Mesothelial cell of epicardium (in vitro differentiated cells): ENCODE measurements at places on chromosomes 16 and 17. TPM values are rescaled to one million over a fixed set of nuclear protein-coding genes. Genes with fewer than 3 reads are reported as not detected.
A peak's percentile ranks its signal among the peaks of the same experiment; 100 is the strongest.

DNA sequence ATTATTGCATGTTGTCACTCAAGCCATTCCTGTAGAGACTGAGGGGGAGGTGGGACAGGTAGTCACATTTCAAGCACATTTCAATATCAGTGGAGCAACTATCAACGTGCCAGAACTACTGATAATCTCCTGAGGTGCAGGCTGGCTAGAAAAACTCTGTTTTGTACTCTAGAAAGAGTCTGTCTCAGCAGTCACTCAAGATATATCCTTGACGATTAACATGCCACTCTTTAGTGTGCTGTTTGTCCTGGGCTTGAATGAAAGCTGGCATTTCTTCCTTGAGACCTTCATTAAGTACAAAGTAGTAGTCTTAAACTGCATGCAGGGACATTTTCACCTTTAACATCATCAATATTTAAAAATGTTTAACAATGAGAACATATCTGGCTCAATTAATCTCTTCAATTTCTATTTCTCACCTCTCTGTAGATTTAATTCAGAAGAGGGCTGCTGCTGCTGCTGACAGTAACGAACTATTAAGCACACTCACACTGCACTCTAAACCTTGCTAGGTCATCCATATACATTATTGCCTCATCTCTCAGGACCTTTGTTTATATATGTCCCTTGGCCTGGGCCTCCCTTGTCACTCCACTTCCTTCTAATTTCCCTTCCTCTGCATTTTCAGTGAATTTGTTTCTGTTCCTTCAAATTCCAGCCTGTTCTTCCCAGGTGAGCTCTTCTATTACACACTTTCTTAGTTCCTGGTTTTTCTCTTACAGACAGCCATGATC is 412.0 kb downstream of the HAPSTR1 start:
- no peak for DNase-seq

The NAGS gene
- total RNA-seq = 0.42 to 0.88 TPM (median 0.82 TPM) in 3 replicates

The RCVRN gene
- total RNA-seq = 1.2 to 1.8 TPM (median 1.3 TPM) in 3 replicates

- no peak for DNase-seq
Observed at GRCh38 chr17:5630434-5630833, 46.1 kb upstream of the NLRP1 start.

The AIPL1 gene
- not detected in 3 replicates for total RNA-seq

- no peak for DNase-seq
Observed at GRCh38 chr17:77526259-77526711, 385.5 kb downstream of the SEC14L1 start.

GRCh38 chr16:2757344-2757743 is 4.9 kb downstream of the SRRM2 start:
- no peak for DNase-seq

- no peak for DNase-seq
Observed at GRCh38 chr17:51957786-51958185, 200.7 kb downstream of the CA10 start.

The LMF1 gene
- total RNA-seq = 33.1 to 38.1 TPM (median 37.4 TPM) in 3 replicates

The NF1 gene
- 91.9 to 104 TPM (median 94.5 TPM) in 3 replicates for total RNA-seq

GRCh38 chr16:66604376-66605176 is at the start of gene CMTM3:
CMTM3 (plus strand) TSS chr16:66604704; CDS start chr16:66604806, 102 bp downstream.
- peak; percentile 88 for DNase-seq

The HES7 gene
- 0.45 to 0.75 TPM (median 0.66 TPM) in 3 replicates for total RNA-seq

DNA sequence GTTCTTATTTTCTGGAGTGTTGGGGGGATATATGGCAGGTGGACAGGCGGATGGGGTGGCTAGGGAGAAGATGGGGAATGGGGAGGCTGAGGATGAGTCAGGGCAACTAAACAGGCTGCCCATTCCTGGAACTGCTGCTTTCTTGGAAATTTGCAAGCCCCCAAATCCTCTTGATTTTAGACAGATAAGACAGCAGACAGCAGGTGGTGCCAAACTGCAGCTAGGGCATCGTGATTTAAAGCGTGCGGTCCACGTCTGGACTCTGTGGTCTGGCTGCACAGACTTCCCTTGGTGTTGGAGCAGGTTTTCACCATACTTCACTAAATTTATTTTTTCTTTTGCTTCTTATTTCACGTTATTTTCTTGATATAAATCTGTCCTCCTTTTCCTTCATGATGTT is 10.9 kb upstream of the KRT24 start:
- no peak for DNase-seq

- DNase-seq = no peak
Observed at GRCh38 chr16:28534542-28535373, 4.0 kb downstream of the NUPR1 start.

- no peak for DNase-seq
Observed at GRCh38 chr17:64001091-64001579, 3.0 kb downstream of the PRR29 start.

The DLX3 gene
- total RNA-seq = 5.2 to 7.7 TPM (median 6.6 TPM) in 3 replicates

- no peak for DNase-seq
Observed at GRCh38 chr16:20520103-20520502, 56.1 kb downstream of the ACSM2B start.

GRCh38 chr17:73267648-73268537 is 6.2 kb upstream of the CPSF4L start:
- DNase-seq = no peak

DNA sequence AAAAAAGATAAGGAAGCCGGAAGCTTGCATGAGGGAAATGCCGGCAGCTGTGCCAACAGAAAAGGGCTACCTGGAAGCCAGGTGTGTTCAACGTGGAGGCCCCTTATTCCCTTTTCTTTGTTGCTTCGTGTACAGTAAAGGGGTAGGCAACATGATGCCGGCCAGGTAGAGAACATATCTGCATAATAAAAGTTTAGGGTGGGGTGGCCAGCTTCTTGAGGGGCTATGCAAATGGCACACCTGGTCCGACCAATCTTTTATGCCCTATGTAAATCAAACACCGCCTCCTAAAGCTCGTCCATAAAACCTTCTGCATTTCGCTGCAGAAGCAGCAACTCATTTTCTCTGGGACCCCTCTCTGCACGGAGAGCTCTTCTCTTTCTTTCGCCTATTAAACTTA is 911.6 kb downstream of the KCNJ2 start:
- DNase-seq = no peak

DNA sequence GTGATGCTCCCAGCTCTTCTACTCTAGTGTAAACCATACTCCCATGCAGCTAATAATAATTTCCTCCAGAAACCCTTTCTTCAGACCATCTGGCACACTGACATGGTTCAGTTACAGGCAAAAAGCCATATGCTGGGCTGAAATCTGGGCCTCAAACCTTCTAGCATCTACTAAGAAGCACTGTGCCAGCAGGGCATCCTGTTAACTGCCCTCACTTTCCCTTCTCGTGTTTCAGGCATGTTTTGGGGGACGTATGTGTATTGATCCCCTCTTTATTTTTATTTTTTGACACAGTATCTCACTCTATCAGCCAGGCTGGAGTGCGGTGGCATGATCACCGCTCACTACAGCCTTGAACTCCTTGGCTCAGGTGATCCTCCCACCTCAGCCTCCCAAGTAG is 33.3 kb downstream of the STAT5A start:
- no peak for DNase-seq

GRCh38 chr17:60091109-60091508 is 12.4 kb upstream of the HEATR6 start:
- DNase-seq = no peak

The METRN gene
- total RNA-seq = 12.8 to 15.3 TPM (median 15.1 TPM) in 3 replicates

The MYH11 gene
- total RNA-seq = 0.58 to 0.89 TPM (median 0.66 TPM) in 3 replicates

- no peak for DNase-seq
Observed at GRCh38 chr17:57040571-57040970, 44.5 kb upstream of the AKAP1 start.

DNA sequence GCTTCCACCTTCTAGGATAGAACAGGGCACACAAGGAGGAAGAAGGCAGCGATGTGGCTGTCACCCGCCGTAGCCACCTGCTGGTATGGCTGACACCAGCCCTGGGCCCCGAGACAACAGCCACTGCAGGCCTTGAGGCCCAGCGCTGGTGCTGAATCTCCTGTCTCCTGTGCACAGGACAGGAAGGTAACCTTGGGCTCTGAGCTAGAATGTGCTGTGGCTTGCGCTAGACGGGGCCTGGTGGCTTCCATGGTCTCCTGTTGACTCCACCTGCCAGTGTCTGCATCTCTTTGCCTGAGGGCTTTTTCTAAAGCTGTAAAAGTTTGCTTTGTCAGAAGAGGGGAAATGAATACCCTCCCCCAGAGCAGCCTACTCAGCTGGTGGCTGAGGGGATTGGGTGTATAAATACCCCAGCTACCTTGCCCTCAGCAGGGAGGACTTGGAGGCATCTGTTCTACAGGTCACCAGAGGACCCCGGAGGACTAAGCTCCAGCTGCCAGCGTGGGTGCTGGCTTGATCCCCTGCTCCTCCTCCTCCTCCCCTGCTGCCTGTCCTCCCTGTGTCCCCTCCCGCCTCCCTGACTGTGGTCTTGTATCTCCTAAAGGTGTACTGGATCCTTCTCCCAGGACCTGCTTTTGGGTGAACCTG is 76.1 kb upstream of the SDK2 start:
- no peak for DNase-seq

DNA sequence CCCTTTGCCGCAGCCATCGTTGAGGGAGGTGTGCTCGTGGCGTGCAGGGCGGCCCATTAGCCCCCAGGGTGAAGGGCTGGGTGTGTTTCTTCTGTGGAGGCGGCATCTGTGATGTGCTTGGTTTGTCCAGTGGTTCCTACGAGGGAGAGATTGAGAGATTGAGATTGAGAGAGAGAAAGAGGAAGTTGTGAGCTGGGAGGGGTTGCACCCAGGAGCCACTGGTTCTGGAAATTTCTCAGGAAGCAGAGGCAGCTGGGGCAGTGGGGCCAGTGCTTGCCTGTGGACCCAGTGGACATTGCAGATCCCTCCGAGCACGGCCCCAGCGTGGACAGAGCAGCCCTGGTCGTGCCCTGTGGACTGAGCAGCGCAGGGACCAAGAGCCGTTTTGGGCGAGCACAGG is 72.0 kb upstream of the ZNF750 start:
- no peak for DNase-seq

DNA sequence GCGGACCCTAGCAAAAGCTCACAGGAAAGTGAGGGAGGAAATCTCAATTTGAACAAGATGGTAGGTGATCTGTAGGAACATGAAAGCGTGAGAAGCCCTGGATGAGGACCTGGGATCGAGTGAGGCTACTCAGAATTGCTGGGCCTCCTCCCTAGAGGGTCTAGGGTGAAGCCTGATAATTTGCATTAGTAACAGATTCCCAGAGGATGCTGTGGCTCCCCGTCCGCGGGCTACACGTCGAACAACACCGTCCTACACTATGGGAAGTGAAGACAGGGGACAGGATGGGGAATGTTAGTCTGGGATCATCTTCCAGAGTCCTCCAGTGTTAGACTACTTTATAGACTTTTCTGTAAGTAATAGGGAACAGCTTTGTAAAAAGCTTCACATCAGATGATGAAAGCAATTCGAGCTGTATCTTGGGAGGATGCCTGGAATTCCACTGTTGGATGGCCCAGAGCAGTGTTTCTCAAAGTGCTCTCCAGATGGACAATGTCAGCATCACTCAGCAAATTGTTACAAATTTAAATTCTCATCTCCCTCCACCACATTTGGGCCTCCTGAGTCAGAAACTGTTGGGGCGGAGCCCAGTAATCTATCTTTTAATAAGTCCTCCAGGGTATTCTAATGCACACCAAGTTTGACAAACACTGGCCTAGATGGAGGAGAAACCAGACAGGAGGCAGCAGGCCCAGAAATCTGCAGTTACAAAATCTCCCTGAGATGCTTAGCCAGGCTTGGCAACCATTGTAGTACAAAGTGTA is 6.5 kb downstream of the FNDC8 start:
- DNase-seq = no peak

DNA sequence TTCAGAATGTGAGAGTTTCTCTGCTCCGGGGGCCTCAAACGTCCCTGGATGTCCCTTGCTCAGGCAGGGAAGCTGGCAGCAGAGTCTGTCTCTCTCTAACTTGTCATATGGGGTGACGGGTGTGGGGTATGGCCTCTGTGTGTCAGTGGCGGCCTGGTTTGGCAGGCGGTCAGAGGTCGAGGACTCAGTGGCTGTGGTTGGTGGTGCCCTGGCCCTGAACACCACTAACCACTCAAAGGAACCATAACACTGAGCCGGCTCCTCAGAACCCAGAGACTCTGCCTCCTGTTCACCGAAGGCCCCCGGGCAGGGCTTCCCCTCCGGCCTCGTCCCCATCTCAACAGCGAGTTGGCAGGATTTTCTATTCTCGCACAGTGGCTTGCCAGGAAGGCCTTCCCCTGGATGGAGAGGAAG is 677 bp downstream of the P2RX1 start:
- no peak for DNase-seq

- DNase-seq = peak; percentile 88
Observed at GRCh38 chr16:30585400-30586191, at the start of gene ZNF785. ZNF785 (minus strand) TSS chr16:30585697; CDS start chr16:30585611, 86 bp downstream.

The ACSM2B gene
- total RNA-seq = not detected in 3 replicates

- DNase-seq = no peak
Observed at GRCh38 chr16:85330006-85330693, 217.9 kb upstream of the CIBAR2 start.

DNA sequence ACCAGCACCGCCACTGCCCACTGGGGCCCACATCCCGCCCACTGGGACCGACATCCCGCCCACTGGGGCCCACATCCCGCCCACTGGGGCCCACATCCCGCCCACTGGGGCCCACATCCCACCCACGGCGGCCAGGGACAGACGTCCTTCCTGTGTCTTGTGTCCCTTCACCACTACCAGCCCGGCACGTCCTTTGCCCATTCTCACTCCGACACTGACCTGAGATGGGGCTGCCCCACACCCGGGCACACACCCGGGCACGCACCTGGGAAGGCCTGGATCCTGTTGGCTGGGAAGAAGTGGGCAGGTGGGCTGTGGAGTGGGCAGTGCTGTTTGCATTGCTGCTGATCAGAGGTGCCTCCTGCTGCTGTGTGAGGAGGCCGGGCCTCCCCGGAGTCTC is 28.4 kb upstream of the GNG13 start:
- DNase-seq = no peak

- no peak for DNase-seq
Observed at GRCh38 chr17:40480501-40481003, 20.9 kb downstream of the TNS4 start.

DNA sequence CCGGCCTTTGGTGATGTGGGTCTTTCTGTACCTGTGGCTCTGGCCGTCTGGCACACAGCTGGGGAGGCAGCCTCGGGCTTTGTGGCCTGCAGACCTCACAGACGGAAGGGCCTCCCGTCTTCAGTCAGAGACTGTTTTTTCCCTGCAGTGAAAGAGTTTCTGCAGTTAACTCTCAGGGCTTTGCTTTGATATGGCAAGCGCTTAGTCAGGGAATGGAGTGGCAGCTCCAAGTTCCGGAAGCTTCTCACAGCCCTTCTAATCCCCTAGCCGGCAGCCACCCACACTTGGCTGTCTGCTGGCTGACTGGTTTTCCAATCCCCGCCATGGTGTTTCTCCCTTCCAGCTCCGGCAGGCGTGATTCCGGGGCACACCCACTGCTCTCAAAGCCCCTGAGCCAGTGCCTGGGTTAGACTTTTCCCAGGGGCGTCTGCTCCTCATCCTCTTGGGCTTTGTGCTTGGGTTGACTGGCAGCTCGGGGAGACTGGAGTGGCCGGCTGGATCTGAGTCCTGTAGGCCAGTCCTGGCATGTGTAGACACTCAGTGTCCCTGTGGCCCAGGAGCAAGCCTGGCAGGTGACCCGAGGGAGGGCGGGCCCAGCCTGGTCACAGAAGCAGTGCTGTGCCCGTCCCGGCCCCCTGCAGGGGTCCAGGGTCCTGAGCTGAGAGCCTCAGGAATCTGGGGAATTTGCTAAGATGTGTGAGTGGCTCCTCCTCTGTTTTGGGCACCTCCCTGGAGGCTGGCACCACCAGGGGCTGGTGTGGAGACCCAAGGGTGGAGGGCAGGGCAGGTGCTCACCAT is 29.9 kb downstream of the BAIAP2 start:
- DNase-seq = no peak

- DNase-seq = no peak
Observed at GRCh38 chr16:50711040-50711439, 17.6 kb downstream of the NOD2 start.

The MYL11 gene
- 1.4 to 4.4 TPM (median 2.8 TPM) in 3 replicates for total RNA-seq

- no peak for DNase-seq
Observed at GRCh38 chr16:50678531-50678930, 2.6 kb downstream of the SNX20 start.
